Activated T-cell treated with anti-CD3 and anti-CD28 coated beads for 4 hours (primary cell): ENCODE measurements at places on chromosomes 7 and 10.

- DNase-seq: no peak
Observed at GRCh38 chr7:4959893-4960292, 906 bp upstream of the MMD2 start.

- no peak for DNase-seq
Observed at GRCh38 chr7:121097577-121097976, 109.1 kb downstream of the CPED1 start.

GRCh38 chr7:42372479-42372878 lies 135.5 kb upstream of the GLI3 start:
- DNase-seq: no peak

DNA sequence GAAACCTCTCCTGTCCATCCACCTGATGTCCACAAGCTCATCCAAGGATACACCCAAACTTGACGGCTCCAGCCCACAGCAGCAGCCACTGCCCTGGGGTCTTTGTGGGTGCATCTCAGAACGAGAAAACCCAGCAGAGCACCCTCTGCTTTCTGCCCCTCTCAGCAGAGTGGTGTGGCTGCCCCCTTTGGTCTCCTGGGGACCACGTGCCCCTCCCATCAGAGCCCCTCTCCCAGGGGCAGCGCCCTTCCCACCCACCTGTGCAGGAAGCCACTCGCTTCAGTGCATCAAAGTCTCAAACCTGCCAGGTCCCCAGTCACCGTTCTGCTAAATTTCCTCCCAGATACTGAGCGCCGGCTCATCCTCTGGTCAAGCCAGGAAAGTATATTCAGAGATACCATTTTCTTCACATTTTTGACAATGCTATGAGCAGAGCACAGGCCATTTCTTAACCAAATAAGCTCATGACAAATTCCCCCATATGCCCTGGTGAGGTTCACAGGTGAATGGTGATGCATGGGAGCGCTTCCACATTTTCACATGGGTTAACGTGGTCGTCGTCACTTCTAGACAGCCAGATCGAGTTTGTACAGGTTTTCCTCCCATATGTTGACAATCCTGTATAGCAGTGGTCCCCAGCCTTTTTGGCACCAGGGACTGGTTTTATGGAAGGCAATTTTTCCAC lies 32.4 kb downstream of the CAMK2B start:
- DNase-seq: no peak

DNA sequence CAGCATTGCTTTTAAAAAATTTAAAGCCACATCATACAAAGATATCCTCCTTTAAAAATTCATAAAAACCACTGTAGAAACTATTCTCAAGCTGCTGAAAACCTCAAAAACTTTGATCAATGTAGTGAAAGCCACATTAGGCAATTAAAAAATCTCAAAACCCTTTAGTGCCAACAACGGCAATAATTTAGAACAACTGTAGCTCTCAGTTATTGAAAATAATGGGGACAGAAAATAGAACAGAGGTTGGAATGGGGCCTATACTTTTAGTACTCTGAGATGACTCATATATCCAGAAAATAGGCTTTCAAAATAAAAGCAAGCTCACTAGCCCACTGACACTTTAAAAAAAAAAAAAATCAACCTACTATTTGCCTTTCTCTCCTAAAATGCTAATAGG lies 87.5 kb downstream of the GSAP start:
- DNase-seq: no peak

DNA sequence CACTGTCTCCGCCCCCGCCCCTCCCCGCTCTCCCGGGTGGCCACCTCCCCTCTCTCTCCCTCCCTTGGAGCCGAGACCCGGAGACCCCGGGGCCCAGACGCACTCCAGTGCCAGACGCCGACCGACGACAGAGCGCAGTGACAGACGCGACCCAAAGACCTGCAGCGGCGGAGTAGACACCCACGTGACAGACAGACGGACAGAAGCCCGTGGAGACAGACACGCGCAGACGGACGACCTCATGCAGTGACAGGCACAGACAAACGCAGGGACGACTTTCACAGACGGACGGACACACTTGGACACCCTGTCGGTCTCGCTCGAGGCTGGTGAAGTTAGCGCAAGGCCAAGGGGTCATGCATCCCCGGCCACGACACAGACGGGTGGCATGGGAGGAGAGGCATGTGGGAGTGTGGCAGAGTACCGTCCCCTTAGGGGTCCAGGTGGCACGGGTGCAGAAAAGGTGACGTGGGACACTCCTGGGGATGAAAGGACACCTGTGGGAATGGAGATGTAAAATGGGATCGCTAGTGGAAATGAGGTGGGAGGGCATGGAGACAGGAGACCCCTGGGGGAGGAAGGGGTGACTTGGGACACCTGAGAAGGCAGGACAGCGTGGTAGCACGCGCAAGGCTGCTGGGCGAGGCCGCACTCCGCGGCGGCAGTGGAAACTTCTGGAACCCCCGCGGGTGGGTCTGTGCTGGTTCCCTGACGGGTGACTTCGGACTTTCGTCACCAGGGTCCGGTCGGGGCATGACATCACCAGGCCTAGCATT lies 456 bp upstream of the ACHE start:
- no peak for DNase-seq

- no peak for DNase-seq
Observed at GRCh38 chr10:117609796-117610170, 67.2 kb downstream of the EMX2 start.

DNA sequence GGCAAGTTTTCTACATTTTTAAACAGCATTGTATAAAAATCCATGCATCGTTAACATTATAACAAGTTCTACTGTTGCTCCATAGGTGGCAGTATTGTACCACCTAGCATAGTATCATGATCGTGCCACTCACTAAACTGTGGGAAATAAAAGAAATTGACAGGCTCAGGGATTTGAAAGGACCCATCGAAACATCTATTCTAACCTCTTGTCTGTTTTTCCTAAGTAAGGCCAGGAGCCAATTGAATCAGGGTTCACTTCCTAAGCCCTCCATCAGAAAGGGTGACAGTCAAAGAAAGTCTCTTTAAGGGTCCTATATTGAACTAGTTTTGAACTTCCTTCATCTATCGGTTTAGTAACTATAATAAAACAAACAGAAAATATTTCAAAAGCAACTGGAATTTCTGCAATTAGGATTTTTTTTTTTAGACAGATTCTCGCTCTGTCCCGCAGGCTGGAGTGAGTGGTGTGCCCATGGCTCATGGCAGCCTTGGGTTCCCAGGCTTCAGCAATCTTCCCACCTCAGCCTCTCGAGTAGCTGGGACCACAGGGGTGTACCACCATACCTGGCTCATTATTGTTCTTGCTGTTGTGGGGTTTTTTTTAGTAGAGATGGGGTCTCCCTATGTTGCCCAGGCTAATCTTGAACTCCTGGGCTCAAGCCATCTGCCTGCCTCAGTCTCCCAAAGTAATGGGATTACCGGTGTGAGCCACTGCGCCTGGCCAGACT lies 9.4 kb downstream of the HACD1 start:
- DNase-seq: no peak

- DNase-seq: no peak
Observed at GRCh38 chr10:71307469-71308085, 11.5 kb upstream of the SLC29A3 start.

DNA sequence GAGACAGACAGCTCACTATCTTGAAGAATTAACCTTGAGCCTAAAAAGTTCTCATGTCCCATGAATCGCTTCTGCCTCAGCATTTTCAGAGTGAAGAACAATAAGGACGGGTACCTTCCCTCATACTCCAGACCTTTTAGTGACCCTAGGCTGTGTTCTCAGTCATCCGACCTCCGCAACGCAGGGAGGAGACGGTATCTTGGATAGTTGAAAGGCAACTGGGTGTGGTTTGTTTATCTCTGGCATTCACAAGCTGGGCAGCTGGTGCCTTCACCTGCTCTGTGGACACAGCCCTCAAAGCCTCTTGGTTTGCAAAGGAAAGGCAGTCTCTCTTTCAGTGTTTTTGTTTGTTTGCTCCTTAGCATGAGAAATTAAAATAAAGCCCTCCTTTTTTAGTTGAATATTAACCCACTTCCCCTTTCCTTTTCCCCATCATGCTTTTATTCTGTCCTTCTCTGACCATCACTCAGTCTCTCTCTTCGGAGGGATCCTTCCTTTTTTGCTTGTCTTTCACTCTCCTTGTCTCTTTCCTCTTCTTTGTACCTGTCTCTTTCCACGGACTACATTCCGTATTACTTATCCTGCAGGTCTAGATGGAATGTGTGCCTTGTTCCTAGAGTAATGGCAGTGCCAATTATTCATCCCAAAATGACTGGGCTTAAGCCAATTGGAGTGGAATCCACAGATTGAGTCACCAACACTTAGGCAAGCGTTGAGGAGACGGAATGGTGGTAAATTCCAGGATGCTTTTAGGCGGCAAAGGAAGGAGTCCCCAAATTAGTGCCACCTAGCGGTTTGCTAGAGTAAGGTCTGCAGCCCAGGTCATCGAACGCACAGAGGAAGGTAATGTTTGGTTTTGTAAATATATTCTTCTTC lies 45.8 kb downstream of the PRR15 start:
- DNase-seq: no peak

- no peak for DNase-seq
Observed at GRCh38 chr10:81920213-81920829, 45.3 kb downstream of the NRG3 start.

GRCh38 chr10:5234106-5234860 lies 37.6 kb downstream of the AKR1C4 start:
- no peak for DNase-seq

GRCh38 chr7:21142081-21142480 lies 285.8 kb upstream of the SP4 start:
- DNase-seq: no peak
